ENCODE measurements at places on chromosomes 5 and 9.

- no peak for DNase-seq
Measured at GRCh38 chr5:24376616-24377015, 268.2 kb downstream of the CDH10 start.

DNA sequence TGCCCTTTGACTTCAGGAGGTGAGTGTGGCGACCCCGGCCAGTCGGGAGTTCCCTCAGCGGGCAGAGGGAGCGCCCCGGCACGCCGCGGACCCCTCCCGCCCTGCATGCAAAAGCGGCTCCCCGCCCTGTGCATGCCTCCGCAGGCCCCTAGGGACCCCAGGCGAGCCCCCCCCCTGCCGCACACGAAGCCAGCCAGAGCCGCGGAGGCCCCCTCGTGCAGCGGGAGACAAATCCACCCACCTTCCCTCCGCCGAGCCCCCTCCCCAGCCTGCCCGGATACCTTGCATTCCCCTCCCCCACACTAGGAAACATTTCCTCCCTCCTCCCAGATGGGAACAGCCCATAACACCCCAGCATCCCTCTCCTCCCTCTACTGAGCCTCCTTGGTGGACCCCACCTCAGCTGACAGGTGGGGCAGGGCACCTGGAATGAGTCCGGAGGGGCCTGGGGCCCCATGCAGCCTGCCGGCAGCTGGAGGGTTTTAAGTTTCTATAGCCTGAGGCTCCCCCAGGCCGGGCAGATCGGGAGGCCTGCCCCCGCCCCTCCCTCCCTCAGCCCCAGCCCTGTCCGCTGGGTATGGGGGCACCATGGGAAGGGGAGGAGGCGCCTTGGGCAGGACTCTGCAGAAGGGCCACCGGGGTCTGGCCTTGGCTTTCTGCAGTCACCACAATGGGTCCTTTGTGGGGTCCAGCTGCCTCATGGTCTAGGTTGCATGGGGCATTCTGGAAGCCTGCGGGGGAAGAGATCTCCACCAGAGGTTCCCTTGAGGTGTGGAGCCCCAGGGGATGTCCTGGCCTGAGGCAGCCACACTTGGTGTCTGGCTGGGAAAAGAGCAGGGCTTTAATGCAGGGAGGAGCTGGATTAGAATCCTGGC lies 601 bp downstream of the ERGIC1 start:
- peak; percentile 59 for DNase-seq

GRCh38 chr9:25284365-25284764 lies 393.9 kb downstream of the TUSC1 start:
- DNase-seq = no peak

- no peak for DNase-seq
Measured at GRCh38 chr9:75410405-75410804, 322.1 kb downstream of the OSTF1 start.

DNA sequence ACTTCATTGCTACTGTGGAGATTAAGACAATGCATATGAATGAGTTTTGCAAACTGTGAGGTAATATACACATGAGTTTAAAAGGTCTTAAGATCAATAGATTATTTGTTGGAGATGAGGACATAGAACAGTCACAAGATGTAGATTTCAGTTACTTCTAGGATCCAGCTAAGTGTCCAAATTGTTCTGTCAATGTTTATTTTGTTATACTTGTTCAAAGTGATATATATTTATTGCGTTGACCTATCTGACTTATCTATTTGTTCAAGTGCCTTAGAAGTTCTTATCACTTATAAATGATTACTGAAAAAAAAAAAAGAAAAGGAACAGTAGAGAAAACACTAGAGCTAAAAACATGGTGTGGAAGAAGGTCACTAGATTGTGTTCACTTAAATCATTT lies 75.6 kb upstream of the GRIN3A start:
- DNase-seq = no peak

DNA sequence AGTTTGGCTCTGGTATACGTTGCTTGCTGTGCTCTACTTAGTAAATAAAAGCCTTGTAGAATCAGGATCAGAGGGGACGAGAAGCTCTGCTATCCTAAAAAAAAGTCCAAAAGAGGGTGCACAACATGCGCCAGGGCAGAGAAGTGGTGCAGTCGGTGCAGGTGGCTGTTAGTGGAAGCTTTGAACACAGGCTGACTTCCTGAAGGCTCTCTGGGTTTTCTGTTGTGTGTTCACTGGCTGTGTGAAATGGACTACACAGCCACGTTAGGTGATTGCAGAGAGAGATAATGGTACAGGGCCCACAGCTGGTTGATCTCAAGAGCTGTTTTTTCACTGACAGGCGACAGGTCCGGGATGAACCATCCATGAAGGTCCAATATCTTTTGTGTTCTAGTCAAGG lies 167.4 kb downstream of the TMEM167A start:
- no peak for DNase-seq

DNA sequence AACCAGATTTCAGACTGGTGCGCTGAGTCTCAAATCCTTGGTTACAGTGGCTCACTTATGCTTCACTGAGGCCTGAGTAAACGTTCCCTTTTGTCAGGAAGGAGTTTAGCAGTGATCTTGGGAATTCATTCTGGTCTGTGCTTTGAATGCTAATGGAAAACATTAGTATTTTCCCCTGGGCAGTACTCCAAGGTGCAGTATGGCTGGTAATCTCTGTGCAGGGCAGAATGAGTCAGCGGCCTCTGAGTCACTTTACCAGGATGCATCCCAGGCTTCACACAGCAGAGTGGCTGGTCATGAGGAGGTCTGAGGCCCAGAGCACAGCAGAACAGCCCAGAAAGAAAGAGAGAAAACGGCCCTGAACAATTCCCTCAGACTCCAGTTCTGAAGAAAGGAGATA lies 54.0 kb downstream of the PCA3 start:
- peak; percentile 9 for DNase-seq

GRCh38 chr5:73552642-73553041 lies 12.8 kb downstream of the ANKRA2 start:
- DNase-seq = no peak

- no peak for DNase-seq
Measured at GRCh38 chr5:83528439-83528769, 56.9 kb downstream of the VCAN start.

DNA sequence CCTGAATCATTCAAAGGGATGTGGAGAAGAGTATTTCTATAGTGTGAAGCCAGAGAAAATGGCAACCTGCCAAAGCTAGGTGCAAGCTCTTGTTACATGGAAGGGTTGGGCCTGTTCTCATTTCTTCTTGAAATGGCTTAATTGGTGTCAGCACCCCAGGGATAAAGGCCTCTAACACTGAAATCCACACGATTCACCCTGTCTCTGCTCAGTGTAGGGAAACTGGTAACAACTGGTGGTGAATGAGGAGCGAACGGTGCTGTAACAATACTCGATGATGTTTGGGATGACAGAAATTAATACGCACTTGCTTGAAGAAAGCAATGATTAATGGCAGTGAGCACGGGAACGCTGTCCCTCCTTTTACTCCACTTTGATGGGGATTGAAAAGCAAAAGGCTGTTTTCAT lies 16.2 kb downstream of the PBX3 start:
- peak; percentile 47 for DNase-seq

- DNase-seq = no peak
Measured at GRCh38 chr5:90813392-90813791, 254.8 kb downstream of the ADGRV1 start.

DNA sequence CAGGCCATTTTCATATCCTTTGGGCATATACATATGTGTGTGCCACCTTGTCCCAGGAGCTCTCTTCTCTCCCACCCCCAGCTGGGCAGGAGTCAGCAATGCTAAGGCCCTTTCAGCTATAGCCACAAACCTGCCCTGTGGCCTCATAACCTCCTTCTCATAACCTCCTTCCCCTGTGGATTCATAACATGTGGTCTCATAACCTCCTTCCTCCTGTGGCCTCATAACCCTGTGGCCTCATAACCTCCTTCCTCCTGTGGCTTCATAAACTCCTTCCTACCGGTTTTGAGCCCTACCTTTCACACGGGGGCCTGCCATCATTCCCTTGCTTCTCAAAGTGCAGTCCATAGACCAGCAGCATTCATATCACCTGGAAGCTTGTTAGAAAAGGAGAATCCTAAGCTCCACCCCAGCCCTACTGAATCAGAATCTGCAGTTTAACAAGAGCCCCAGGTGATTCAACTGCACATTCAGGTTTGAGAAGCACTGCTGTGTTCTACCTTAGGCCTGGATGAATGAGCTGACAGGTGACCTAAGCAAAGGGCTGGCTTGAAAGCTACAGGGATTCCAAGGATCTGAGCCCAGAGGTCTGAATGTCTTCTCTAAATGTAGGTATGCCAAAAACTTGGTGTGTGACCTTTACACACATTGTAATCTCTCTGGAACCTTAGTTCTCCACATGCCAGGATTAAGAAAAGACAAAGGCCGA lies 41.9 kb upstream of the PLPP6 start:
- DNase-seq = no peak

DNA sequence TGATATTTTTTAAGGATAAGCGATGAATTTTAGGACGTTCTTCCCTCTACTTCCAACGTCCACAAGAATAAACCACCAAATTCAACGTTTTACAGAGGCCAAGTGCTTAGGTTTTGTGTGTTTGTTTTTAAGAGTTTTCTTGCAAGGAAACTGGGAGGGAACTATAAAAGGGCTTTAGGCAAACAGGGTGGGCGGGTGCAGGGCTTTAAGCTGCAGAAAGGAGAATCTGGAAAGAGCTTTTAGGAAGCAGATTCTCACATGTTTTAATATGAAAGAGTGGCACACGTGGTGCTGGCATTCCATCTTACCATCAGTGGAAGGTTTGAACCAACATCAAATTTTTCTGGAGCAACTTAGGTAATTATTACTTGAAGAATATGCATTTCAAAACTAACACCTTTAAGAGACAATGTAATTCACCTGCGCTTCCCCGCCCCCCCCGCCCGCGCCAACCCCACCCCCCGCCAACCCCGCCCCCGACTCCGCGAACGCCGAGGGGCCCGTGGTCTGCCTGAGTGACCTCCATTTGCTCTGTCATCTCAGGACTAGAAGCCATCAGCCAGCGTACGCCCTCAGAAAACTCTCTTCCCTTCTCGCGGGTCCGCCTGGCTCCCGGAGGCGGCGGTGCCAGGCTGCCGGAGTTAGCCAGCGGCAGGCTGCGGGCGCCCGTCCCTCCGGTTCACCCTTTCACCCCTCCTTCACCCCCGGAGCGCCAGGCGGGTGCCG lies 911 bp upstream of the PIK3R1 start:
- no peak for DNase-seq

- DNase-seq = no peak
Measured at GRCh38 chr9:91415290-91415689, 8.3 kb downstream of the NFIL3 start.
